Panc1 (cell line): ENCODE measurements at places on chromosomes 1 and 21. TPM values are rescaled to one million over a fixed set of nuclear protein-coding genes. Genes with fewer than 3 reads are reported as not detected.

- no peak for DNase-seq
Measured at GRCh38 chr1:2288311-2288710, 60.2 kb downstream of the SKI start.

DNA sequence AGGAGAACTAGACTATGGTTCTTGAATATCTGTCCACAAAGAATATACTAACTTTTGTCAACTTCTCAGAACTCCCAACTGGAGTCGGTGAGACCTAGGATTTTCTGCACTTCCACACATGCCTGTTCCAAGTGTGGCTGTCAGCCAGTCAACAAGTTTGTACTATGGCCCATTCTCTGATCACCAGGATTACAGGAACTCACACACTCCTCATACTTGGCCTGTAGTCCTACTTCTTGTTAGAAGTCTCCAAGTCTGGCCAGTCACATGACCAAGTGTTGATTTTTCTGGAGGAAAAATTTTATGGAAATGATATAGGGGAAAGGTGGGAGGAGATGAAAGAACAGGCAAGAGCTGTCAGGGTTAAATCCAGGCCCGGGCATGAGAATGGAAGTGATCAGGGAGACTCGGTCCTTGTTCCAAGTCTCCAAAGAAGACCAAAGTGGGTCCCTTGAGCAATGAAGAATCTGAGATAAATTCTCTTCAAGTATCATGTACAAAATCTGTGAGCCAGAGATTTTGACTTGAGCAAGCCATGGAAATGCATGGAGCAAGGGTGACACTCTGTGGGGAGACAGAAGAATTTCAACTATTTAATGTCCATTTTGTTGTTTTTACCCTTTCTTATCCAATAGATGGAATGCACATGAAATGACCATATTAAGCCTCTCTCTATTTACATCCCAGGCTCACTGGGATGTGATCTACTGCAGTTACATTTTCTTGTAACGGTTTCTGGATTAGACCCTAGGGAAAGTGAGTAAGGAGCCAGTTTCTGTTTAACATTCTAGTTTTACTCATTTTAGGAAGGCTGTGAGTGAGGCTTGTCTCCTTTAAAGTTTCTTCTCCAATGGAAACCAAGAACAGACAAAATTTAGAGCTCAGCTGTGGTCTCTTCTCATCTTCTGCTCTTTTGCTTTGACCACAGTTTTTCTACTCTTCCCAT, 320.9 kb downstream of the ASTN1 start:
- peak; percentile 1 for DNase-seq

DNA sequence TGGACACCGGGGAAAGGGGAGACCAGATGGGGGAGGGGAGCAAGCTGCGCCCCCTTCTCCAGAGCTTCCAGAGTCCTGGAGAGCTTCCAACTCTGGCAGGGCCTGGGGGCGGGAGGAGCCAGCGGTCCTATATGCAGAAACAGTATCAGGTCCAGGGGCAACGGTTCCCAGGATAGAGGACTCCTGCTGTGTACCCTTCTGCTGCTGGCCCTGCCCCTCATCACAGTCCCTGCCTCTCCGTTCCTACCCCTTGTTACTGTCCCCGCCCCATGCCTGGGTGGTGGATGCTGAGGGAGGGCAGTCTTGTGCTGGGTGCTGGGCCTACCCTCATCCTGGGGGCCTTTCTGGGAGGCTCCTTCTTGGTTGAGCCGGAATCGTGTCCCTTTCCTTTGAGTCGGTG, 19.2 kb upstream of the PEX10 start:
- DNase-seq: no peak

DNA sequence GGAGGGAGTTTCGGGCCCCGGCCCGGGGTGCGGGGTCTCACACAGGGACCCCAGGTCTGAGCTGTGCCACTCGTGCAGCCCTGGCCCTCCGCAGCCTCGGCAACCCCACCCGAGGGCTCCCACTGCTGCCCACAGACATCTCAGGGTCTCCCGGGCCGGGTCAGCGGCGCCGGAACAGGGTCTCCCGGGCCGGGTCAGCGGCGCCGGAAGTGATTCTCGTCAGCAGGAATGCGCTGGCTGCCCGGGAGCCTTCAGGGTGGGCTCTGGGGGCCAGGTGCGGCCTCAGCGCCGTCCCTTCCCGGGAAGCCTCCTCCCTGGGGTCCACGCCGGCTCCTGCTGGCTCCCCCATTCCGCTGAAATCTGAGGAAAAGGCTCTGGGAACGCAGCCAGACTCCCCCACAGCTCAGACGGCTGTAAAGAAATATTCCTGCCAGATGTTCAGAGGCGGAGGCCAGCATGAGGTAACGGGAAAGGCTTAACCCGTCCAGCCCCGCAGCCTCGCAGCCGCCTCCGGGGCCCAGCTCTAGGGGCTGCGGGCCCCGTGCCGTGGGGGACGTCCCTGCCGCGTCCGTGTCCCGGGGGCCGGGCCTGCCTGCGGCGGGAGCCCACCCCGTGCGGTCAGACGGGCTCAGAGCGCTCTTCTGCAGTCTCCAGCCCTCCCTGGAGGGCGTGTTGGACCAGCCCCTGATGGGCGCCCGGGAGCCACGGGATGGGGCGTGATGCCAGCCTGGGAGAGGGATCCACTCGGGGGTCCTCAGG, 8.7 kb upstream of the COL6A1 start:
- DNase-seq: no peak

GRCh38 chr1:89599332-89599630, 33.6 kb upstream of the LRRC8C start:
- DNase-seq: no peak

DNA sequence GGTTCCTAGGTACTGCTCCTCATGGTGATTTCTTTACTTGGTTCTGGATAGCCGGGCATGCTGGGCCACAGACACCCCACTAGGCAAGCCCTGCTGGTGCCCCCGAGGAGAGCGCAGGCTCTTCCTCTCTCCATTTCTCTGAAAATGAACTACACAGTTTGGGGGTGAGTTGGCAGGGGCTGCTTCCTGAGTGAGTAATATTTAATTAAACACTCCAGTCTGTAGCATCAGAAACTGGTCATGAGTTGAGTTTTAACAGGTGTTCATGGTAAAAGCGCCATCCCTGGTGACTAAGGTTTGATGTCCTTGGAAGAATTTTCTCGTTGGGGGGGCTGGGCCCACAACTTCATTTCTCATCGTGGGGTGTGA, 1.7 kb downstream of the SPSB1 start:
- no peak for DNase-seq

The SPATA45 gene
- total RNA-seq: not detected

The RIMKLA gene
- 13.6 TPM for total RNA-seq

DNA sequence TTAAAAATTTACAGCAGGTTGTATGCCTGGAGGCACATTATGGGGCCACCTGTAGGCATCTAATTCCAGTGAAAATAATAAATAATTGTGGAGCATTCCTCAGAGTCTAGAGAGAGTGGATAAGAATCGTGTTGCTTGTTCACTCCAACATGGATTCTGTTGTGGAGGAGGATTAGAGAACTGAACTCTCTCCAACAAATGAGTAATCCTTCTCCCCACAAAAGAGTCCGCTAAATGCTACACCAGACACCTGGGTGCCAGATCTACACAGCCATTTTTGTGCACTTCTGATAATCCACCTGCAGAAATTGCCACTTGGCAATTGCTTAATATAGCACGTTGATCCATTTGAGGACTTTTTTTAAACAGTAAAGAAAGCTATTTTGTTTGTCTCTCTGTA, 113.7 kb upstream of the DPYD start:
- DNase-seq: no peak

DNA sequence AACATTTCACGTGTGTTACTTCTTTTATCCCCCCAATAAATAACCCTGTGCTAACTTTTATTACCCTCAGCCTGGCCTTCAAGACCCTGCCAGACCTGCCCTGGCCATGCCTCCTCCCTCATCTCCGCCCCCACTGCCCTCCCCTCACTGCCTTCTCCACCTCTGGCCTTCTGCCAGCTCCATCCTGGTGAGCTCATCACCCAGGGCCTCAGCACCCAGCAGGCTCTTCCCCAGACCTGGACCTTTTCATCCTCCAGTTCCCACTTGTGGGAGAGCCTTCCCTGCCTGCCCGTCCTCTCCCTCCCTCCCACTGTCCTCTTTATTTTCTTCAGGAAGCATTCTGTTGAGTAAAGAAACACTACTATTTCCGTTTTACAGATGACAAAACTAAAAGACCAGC, 72.0 kb downstream of the SLC66A1 start:
- no peak for DNase-seq

DNA sequence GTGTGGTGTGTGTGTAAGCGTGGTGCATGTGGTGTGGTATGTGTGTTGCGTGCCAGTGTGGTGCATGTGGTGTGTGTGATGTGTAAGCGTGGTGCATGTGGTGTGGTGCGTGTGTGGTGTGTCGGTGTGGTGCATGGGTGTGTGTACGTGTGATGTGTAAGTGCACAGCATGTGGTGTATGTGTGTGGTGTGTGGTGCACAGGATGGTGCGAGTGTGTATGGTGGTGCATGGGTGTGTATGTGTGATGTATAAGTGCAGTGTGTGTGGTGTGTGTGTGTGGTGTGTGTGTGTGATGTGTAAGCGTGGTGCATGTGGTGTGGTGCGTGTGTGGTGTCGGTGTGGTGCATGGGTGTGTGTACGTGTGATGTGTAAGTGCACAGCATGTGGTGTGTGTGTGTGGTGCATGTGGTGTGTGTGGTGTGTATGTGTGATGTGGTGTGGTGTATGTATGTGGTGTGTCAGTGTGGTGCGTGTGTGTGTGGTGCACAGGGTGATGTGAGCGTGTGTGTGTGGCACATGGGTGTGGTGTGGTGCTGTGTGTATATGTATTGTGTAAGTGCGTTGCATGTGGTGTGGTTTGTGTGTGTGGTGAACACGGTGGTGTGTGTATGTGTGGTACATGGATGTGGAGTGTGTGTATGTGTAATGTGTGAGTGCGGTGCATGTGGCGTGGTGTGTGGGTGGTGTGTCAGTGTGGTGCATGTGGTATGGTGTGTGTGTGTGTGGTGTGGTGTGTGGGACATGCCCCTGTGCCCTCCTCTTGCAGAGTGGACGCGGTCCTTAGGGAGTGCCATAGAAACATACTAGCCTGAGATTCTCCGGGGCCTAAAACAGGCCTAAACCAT, 1.1 kb upstream of the C2CD2 start:
- DNase-seq: no peak

DNA sequence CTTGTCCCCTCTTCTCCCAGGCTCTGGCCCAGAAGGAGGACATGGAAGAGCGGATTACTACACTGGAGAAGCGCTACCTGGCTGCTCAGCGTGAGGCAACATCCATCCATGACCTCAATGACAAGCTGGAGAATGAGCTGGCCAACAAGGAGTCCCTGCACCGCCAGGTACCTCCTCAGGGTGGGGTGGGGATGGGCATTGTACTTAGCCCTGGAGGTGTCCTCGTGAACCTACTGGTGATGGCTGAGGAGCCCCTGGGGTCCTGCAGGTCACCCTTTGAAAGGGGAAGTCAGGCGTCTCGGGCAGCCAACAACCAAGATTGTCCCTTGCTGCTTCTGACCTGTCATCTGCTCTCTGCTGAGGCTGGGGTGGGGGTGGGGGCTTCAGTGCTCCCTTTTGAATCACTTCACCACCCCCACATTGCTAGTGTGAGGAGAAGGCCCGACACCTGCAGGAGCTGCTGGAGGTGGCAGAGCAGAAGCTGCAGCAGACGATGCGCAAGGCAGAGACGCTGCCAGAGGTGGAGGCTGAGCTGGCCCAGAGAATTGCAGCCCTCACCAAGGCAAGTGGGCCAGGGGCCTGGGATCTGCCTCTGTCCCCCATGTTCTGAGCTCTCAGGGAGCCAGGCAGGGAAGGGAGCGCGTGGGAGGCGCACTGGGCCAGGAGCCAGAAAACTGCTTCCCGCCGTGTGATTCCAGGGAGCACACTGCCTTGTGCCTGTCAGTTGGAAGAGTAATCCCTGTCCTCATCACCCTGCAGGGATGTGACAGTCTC, 19.7 kb downstream of the PPFIA4 start:
- no peak for DNase-seq

The LRRC53 gene
- not detected for total RNA-seq

DNA sequence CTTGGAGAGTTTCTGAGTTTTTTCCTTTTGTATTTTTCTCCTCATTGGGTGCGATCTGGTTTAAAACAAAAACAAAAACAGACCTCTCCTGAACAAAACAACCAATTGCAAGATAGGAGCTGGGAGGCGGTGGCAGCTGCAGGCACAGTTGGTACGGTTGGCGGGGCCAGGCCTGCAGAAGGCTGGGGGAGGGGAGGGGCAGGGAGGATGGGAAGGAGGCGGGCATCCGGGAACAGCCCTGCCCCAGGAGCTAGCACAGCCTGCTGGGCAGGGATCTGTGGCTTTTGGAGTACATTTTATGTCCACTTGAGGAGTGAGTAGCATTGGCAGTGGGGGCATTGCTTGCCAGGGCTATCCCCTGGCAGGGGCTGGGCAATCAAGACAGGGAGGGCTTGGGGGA, 5.2 kb downstream of the CAPN9 start:
- no peak for DNase-seq

DNA sequence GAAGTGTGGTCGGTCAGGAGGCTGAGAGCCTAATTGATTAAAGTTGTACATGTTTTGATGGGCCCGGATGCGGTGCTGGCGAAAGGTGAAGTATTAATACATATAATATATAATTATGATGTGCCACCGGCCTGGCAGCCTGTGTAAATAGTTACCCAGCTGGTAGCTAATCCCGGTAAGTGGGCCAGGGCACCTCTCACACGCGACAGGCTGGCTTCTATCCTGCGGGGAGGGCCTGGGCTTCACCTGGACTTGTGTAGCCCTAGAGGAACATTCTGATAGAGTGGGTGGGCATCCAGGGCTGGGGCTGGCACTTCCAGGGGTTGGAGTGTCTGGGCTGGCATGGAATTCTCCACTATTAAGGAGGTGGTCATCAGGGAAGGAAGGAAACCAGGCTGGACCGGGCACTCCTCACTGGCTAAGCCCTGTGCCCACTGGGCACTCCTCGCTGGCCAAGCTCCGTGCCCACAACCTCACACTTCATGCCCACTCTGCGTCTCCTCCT, 48.3 kb downstream of the IGSF21 start:
- DNase-seq: no peak

DNA sequence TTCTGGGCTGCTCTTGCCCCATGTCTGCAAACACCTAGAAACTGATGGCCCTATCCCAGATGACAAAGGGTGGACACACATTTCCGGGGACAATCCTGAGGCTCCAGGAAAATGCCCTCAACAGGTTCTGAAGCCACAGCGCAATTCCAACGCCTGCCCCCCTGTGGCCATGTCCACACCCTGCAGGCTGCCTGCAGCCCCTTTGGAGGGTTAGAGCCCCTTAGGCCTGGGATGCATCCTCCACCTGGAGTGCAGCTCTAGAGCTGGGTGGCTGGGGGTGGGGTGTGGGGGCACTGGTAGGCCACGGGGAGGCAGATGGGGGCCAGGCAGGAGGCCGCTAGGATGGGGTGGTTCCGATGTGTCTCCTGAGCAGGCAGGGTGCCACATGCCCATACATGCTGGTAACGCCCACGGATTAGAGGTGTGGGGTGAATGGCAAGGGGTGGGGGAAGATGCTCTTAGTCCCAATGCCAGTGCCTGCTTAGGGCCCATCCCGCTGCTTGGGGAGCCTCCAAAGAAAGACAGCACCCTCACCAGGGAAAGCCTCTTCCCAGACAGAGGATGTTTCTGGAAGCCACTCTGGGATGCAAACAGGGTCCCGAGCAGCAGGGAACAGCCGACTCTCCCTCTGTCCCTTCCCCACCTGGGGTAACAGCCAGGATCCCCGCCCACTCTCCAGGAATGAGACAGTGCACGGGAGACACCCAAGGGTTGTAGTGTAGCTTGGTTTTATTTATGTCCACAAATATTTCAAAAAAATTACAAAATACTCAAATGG, 34.0 kb downstream of the SLC45A1 start:
- no peak for DNase-seq
